ENCODE measurements at places on chromosomes 13 and 19.

DNA sequence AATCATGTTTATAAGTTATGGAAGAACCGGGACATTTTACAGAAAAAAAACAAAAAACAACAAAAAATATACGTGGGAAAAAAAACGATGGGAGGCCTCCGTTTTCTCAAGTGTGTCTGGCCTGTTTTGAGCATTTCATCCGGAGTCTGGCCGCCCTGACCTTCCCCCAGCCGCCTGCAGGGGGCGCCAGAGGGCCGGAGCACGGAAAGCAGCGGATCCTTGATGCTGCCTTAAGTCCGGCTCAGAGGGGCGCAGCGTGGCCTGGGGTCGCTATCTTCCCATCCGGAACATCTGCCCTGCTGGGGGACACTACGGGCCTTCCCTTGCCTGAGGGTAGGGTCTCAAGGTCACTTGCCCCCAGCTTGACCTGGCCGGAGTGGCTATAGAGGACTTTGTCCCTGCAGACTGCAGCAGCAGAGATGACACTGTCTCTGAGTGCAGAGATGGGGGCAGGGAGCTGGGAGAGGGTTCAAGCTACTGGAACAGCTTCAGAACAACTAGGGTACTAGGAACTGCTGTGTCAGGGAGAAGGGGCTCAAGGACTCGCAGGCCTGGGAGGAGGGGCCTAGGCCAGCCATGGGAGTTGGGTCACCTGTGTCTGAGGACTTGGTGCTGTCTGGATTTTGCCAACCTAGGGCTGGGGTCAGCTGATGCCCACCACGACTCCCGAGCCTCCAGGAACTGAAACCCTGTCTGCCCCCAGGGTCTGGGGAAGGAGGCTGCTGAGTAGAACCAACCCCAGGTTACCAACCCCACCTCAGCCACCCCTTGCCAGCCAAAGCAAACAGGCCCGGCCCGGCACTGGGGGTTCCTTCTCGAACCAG, 1.8 kb upstream of the APOE start:
- peak; percentile 74 for DNase-seq

- peak; percentile 35 for DNase-seq
These were observed 42.1 kb downstream of the NAA16 start for GRCh38 chr13:41352935-41353840.

DNA sequence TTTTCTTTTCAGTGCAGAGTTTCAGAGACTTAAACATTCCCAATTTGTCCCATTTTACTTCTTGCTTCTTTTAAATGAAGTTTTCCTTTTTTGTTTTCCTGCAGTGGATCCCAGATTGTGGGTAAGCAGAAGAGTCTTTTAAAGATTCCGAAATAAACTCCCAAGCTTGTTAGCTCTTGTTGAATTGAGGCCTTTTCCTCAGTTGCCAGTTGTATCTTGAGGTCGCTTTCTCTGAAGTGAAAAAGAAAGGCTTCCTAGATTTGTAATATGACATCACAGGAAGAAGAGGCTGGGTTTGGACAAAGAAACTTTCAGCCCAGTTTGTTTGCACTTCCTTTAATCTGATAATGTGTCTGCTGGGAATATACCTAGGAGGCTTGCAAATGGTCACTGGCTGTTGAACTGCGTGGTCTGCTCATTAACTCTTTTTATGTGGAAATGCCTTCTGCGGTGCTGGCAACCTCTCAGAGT, at the start of gene LPAR6:
Gene LPAR6 (minus strand): TSS at position 233 of the 471 bp plus-strand sequence. CDS start 690 bp downstream, outside the sequence.
- no peak for DNase-seq

GRCh38 chr13:46086985-46087384, 17.8 kb downstream of the CPB2 start:
- no peak for DNase-seq

DNA sequence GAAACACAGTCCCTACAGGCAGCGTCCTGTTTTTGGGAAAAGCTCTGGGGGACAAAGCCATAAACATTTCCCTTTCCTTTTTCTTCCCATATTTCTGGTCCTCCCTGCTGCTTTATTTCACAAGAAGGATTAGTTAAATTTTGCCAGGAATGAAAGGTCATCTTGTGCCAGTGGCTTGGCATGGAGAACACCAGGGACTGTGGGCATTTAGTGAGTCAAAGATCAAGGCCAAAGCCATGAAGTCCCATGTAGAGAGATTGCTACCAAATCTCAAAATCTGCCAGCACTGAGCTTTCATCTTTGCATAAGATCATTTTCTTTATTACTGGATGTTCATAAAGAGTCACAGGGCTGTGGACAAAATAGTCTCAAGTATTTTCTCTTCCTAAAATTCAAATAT, 29.1 kb upstream of the SLC46A3 start:
- no peak for DNase-seq

DNA sequence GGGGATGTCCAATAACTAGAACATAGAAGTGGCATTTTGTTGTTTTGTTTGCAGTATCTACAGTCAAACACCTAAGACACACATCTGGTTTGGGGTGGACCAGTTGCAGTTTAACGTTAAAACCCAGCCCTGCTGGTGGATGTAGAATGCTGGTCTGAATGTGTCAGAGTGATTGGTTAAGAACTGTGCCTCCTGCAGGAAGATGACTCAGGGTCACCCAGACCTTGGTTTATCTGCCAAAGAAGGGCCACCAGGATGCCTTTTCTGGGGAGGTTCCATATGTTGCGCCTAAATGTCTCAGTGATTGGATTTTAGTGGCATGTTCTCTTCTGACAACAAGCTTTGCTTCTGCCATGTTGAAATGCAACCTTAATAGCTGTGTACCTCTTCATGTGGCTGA, 23.1 kb downstream of the ZNF536 start:
- DNase-seq: no peak

GRCh38 chr13:75579529-75579928, 29.9 kb downstream of the UCHL3 start:
- no peak for DNase-seq

- DNase-seq: no peak
These were observed 132.7 kb upstream of the RNF113B start for GRCh38 chr13:98309569-98310335.

- DNase-seq: no peak
These were observed 30.0 kb upstream of the DLEU7 start for GRCh38 chr13:50873467-50873866.

- DNase-seq: no peak
These were observed 58.6 kb downstream of the LMO7 start for GRCh38 chr13:75694722-75695121.

- DNase-seq: no peak
These were observed at the start of gene PTH2 for GRCh38 chr19:49423071-49423984. TSS of gene PTH2 (minus strand) at chr19:49423441. CDS start at chr19:49423339, 102 bp downstream.

DNA sequence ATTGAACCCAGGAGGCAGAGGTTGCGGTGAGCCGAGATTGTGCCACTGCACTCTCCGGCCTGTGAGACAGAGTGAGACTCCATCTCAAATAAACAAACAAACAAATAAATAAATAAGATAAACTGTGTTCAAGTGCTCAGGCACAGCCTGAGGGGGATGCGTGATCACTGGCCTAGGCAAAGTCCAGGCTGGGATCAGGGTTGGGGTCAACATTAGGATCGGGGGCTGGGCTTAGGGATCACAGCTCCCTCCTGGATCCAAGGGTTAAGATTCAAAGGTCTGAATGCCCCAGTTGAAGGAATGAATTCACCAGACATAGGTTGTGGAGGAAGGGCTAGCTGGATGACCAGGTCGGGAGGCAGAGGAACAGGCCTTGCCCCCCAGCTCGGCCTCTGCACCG, 1.9 kb upstream of the EXOC3L2 start:
- DNase-seq: no peak

GRCh38 chr19:2288338-2288817, 6.4 kb upstream of the PEAK3 start:
- no peak for DNase-seq

- no peak for DNase-seq
These were observed 2.4 kb upstream of the METTL21C start for GRCh38 chr13:102697264-102697663.

GRCh38 chr19:38679839-38680238, 32.4 kb downstream of the ACTN4 start:
- no peak for DNase-seq

DNA sequence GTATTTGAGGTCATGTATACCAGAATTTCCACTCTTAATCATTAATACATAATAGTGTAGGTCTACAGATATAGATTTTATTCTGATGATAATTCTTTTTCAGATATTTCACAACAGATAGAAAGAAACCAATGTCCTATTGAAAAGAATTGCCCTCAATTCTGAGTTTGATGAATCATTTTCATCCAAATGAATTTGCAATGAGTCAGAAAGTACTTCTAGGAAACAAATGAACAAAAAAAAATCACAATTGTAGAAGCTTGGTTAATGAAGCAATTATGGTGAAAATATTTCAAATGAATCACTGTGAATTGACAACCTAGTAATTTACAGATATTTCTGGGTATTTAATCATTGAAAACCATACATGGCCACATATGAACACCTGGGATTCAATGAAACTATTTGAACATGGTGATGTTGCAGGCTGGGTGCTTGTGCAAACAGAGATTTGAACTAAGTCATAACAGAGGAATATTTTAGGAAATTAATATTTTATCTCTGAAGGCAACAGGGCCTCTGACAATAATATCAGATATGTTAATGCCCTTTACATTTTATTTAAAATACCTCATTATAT, 360.9 kb downstream of the SLITRK5 start:
- DNase-seq: no peak

DNA sequence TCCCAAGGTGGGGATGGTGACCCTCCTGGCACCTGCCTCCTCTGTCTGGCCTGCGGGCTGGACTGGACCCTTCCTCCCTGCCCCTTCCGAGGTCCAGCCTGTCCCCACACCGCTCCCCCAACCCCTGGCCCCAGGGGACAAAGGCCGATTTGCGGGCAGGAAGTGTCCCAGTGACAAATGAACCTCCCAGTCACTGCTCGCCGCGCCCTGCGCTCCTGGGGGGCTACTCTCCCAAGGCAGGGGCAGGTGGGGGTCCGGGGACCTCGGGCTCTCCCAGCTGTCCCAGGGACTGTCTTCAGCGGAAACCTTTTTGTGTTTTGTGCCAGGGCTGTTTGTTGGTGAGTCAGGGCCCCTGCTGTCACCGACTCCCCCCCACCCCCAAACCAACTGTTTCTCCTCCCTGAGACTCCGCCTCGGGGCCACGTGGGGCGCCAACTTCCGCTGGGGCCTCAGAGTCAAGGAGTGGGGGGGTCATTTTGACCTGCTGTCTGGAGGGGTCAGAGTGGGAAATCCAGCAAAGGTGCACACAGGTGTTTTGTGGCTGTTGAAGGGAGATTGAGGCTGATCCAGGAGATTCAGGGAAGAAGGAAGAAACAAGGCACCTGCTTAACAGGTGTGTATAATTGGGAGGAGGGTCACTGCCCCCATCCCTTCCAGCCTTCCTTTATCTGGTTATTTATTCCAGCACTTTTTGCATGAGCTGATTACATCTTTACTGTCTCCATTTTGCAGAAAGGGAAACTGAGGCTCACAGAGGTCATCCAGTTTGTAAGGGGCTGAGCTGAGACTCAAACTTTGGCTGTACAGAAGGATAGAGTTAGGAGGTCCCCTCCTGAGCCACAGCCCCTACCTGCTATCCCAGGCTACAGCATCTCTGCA, 831 bp downstream of the PGPEP1 start:
- DNase-seq: peak; percentile 67

DNA sequence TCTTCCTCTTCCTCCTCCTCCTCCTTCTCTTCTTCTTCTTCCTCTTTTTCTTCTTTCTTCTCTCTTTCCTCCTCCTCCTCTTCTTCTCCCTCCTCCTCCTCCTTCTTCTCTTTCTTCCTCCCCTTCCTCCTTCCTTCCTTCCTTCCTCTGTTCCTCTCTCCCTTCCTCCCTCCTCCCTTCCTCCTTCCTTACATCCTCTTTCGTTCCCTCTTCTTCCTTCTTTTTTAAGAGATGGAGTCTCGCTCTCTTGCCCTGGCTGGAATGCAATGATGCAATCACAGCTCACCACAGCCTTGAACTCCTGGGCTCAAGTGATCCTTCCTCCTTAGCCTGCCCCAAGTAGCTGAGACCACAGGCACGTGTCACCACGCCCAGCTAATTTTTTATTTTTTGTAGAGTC, 13.2 kb downstream of the EHD2 start:
- DNase-seq: no peak

DNA sequence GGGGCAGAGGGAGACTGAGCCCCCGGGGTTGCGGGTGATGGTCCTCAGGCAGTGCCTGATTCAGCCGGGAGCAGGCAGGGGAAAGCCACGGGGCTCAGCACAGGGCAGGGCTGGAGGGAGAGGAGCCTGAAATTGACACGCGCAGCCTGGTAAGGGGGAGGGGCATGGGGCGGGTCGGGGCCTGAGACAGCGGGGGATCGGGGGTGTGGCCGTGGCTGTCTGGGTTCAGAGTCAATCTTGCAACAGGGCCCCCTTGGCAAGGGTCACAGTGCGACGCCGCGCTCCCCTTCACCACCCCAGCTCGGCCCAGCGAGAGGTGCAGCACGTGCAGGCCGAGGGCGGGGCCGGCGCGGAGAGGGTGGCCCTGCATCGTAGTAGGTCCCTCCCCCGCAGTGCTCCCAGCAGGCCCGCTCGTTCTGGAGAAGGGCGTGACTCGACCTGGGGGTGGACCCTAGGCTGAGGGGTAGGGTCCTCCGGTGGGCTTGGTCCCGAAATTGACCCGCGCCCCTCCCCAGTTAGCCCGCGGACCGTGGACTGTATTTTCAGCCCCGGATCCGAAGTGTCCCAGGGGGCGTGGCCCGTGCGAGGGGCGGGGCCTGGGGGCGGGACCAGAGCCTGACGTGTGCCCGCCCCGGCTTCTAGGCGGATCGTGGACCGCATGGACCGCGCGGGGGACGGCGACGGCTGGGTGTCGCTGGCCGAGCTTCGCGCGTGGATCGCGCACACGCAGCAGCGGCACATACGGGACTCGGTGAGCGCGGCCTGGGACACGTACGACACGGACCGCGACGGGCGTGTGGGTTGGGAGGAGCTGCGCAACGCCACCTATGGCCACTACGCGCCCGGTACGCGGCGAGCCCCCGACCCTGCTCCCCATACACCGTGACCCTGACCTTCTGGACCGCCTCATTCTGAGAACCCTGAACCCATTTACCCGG, 6.0 kb downstream of the RCN3 start:
- DNase-seq: peak; percentile 82

DNA sequence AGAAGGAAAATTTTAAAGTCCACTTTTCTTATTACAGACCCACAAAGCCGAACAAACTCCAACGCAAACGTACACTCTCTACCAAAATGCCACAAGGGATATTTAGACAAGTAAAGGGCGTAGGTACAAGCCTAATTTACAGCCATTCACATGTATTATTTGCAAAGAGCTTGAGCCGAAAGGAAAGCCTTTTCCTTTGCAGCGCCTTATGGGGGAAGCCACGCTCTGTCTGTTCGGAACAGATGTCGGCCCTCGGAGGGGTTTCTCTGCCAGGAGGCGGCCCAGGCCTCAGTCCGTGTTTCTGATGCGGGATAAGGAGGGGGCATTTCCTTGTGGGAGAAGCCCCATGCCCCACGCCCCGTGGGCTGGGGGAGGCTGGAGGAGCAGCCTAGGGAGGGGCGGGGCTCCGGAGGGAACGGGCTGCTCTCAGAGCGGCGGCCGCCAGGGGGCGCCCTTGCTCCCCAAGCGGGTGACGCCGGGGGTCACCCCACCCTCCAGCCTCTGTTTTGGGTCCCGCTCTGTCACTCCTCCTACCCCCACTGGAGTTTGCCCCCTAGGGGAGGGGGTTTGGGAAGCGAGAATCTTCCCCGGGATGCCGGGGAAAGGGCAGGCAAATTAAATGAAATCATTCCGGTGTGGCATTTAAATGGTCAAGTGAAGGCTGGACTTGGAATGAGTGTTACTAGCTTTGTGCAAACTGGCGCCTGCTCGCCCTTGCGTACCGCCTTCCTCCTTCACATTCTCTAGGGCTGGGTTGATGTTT, 2.9 kb downstream of the HTR2A start:
- peak; percentile 56 for DNase-seq

- DNase-seq: no peak
These were observed 922 bp downstream of the PLEKHG2 start for GRCh38 chr19:39413272-39413910.

All from activated T-cell treated with anti-CD3 and anti-CD28 coated beads, Interleukin-2, amount 50 U/mL, for 4 hours (primary cell).